ENCODE measurements at places on chromosomes 6 and 20.

- H3K4me1 ChIP-seq: peaks cover 5% of the 10 kb centered on the region
- DNase-seq: no peak
- H3K4me3 ChIP-seq: no peak overlapping the region
- no peaks in the 10 kb centered on the region for H3K27me3 ChIP-seq
Measured at GRCh38 chr20:31570735-31571617, 34.1 kb upstream of the ID1 start.

GRCh38 chr6:4853349-4853748 lies 77.1 kb downstream of the CDYL start:
- no peak overlapping the region for H3K27ac ChIP-seq
- H3K36me3 ChIP-seq: no peaks in the 10 kb centered on the region
- no peak overlapping the region for H3K4me3 ChIP-seq

DNA sequence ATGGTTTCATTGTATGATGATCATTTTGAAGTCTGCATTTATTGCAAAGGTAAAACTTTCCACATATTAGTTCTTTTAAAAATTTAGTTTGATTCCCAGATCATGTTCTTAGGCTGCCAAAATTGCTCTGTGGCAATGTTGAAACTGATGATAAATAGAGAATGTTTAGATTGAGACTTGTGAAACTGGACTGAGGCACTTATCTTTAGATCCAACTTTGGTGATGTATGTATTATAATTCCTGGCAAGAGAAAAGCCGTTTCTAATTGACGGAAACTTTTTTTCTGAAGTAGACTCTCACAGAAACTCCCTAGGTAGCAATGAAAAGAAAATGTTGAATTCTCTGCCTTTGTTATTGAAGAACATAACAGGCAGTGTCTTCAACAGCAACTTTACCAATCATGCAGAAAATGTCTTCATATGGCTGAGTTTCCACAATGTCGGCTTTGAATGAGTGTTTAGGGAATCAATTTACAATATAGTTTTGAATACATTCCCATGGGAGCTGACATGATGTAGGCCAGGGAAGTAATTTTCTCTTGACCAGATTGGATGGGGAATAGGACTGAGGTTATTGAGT lies 456.2 kb downstream of the CD109 start:
- H3K36me3 ChIP-seq: no peaks in the 10 kb centered on the region
- H3K4me3 ChIP-seq: no peak overlapping the region
- no peaks in the 10 kb centered on the region for H3K4me1 ChIP-seq
- H3K27ac ChIP-seq: no peak overlapping the region
- no peaks in the 10 kb centered on the region for H3K27me3 ChIP-seq

GRCh38 chr6:39321761-39322160 lies 741 bp downstream of the KCNK16 start:
- no peak for DNase-seq
- no peaks in the 10 kb centered on the region for H3K27me3 ChIP-seq
- H3K36me3 ChIP-seq: no peaks in the 10 kb centered on the region
- no peak overlapping the region for H3K27ac ChIP-seq
- no peak overlapping the region for H3K4me3 ChIP-seq
- no peaks in the 10 kb centered on the region for H3K4me1 ChIP-seq

Measured in iPS DF 6.9 (cell line).